Activated CD8-positive, alpha-beta memory T cell treated with anti-CD3 and anti-CD28 coated beads for 24 hours (primary cell): ENCODE measurements at places on chromosomes 7 and 10.

GRCh38 chr7:121385800-121386179, 10.3 kb downstream of the FAM3C start:
- no peak for DNase-seq

DNA sequence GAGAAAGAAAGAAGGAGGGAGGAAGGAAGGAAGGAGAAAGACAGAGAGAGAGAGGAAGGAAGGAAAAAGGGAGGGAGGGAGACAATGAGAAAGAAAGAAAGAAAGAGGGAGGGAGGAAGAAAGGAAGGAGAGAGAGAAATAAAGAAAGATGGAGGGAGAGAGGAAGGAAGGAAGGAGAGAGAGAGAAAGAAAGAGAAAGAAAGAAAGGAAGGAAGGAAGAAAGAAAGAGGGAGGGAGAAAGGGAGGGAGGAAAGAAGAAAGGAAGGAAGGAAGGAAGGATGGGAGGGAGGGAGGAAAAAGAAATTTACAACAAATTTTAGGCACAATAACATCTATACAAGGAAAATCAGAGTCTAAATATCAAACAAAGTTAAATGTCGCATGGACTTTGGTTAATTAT, 332.6 kb upstream of the KLF6 start:
- DNase-seq: no peak

- no peak for DNase-seq
These were observed 50.0 kb downstream of the CREB3L2 start for GRCh38 chr7:137951700-137952425.

DNA sequence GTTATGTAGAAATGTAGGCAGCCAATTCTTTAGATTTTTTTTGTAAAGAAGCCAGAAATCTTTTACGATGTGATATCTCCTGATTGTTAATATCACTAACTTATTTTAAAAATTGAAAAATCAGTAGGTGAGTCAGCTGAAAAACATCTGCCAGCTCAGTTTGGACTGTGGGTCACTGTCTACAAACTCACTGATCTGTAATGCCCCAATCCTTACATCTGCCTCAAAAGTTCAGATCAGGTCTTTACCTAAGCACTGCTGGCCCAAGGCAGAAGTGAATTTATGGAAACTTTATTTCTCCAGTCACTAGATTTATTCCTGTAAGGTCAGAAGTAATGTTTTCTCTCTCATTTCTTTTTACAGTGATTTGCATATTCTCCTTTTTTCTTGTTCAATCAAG, 31.0 kb upstream of the FAM13C start:
- DNase-seq: no peak

DNA sequence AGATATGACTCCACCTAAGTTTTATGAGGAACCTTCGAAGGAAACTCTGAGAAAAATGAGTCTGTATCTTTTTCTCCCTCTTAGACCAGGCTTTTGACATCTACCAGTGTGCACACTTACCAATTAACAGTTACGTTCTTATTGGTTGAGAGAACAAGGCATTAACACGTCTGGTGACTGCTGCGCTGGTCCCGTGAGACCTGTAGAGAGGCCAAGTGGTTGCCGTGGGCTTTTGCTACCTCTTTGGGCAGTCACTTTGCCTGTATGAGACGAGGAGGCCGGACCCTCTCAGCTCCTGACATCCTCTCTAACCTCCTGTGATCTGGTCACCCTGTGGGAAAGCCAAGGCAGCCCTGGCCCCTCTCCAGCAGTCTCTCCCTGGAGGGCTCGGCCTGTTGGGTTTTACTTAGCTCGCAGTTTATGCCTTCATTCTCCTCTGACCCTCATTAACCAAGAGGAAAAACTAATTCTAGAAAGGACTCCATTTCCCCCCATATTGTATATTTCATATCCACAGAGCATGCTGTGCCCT, 513.9 kb upstream of the GALNT17 start:
- DNase-seq: no peak

DNA sequence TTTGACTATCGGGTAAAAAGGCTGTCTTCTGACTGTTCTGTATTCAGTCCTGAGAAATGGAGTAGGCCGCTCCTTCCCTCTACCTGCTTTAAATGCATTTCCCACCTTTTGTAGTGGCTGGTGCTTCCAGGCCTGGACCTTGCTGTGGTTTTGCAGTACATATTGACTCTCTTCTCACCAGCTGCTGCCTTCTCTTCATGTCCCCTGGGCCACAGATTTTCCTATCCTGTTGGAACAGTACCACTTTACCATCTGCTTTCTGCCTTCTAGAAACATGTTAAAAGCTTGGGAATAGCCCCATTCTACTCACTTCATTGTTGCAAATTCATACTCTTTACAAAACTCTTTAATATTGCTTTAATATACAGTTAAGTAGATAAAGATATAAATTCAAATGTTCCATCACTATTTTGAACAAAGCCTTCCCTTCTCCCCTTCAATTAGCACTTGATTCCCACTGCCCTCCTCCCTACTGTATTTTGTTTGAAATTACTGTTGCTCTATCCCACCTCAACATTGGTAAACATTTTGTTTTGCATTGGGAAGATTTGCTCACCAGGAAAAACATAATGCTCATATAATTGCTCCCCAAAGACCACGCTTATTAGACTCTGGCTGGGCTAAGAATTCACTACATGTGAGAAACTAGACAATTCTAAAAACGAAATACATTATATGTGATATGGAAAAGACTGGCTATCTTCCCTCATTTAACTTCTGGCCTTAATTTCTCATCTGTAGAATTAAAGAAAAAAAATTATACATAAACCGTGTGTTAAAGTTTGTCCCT, 17.3 kb upstream of the SEMA3C start:
- DNase-seq: no peak

GRCh38 chr10:69087590-69088470, at the start of gene SRGN:
TSS of gene SRGN (plus strand) at chr10:69088103. CDS start at chr10:69088158, 55 bp downstream.
- DNase-seq: peak; percentile 83

GRCh38 chr7:123823898-123824753, 20.8 kb upstream of the HYAL4 start:
- peak; percentile 67 for DNase-seq

GRCh38 chr10:114012650-114013049, 31.0 kb upstream of the ADRB1 start:
- no peak for DNase-seq

GRCh38 chr7:116236020-116236630, 25.8 kb downstream of the TES start:
- no peak for DNase-seq

DNA sequence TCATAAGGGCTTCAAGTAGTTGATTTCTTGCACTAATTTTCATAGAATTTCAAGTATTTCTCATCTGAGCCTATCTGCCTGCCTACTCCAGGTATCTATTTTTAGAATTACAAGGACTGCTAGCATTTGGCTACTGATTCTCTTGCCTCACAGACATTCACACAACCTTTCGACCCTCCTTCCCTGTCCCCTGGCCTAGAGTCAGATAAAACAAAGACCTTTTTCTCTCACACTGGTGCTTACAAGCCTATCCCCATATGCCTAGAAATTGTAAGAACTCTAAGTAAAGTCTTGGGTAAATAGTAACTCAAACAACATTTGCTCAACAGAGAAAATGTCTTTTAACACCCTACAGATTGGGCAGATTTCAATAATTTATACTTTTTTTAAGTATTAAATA, 6.3 kb downstream of the GPAM start:
- no peak for DNase-seq

DNA sequence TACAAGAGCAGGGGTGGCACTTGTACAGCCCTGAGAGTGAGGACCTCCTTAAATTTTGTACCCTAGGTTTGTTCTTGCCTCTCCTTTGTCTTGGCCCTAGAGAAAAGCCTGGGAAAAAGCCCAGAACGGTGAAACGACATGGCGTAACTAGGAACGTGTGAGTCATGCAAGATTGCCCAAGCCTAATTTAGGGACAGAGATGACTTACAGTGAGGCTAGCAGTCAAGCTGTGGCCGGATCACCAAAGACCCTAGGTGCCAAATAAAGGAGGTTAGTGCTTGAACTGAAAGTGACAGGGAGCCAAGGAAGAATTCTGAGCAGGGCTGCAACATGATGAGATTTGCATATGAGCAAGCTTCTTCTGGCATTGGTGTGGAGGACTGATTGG, 25.1 kb downstream of the TBXAS1 start:
- peak; percentile 37 for DNase-seq

- no peak for DNase-seq
These were observed 499 bp downstream of the GAL3ST4 start for GRCh38 chr7:100167912-100168323.

DNA sequence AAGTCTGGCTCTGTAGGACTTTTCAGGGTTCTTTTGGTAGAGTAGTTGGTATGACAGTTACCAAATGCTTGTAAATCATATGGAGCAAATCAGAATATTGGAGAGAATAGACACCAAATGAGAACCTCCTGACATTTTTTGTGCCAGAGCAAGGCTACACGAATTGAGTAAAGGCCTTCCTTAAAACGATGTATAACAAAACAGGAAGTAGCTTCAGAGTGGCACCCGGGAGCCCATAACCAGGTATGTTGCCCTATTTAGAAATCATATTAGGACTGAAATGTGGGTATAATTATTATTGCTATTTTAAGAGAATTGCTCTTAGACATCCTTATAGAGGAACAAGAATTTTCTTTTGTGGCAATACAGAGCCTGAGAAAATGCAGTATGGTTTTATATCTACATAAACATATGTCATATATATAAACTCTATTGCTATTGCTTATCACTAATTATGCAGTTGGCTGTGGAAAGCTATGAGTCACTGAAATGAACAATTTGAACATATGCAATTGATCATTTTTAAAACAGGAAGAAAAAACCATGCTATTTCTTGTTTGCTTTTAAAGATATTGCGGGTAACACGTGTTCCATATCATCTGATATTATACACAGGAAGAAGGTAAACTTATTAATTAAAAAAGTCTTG, 197.4 kb upstream of the MTPN start:
- no peak for DNase-seq

GRCh38 chr10:94963901-94964300, 25.4 kb downstream of the CYP2C9 start:
- DNase-seq: no peak

GRCh38 chr10:3206511-3207157, 34.1 kb upstream of the PITRM1 start:
- DNase-seq: no peak

GRCh38 chr10:122554131-122555036, 6.2 kb upstream of the DMBT1 start:
- no peak for DNase-seq

- no peak for DNase-seq
These were observed 12.3 kb downstream of the RPA3 start for GRCh38 chr7:7706101-7706511.

DNA sequence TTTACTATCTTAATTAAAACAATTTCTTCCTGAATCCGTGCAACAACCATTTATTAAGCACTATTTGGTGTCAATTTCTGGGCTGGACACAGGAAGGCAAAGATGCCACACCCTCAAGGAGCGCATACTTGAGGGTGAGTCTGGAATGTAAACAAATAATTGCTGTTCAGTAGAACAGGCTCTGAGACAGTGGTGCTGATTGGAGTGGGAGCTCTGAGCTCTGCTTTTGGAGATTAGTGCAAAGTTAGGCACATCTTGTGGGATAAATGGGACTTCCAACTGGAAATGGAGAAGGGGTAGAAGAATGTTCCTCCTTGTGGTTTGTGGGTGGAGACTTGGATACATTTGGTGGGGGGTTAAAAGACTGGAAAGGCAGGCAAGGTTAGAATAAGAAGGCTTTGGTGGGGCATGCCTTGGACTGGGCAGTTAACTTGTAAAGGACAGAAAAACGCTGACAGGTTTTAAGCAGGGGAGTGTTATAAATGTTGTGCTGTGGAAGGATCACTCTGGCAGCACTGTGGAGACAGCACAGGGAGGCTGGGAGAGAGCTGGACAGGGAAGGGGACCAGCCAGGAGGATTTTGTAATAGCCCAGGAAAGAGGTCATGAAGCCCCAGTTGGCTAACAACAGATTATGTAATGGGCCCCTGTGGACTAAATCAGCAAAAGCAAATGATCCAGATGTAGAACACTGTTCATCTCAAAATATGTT, 80.7 kb downstream of the ZNF365 start:
- DNase-seq: no peak

GRCh38 chr10:79411546-79412495, 33.6 kb downstream of the ZCCHC24 start:
- DNase-seq: no peak

DNA sequence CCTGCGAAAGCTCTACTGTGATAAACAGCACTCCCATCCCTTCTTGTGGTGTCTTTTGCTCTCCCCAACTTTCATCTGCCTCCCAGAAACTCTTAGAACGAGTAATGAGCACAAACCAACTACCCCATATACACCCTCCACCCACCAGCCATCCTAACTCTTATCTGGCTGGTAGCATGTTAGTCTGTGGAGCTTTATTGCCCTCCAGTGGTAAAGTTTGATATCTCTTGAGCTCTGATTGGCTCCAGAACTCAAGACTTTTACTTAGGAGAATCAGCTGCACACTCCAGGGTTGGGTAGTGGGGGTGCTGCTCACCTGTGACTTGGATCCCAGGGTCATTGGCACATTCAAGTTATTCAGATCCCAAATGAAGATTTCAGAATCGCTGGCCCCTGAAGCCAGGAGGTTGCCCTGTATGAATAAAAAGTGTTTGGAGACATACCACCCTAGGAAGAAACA, 10.9 kb downstream of the SEC31B start:
- DNase-seq: peak; percentile 67

- DNase-seq: no peak
These were observed 104.6 kb downstream of the ITGB8 start for GRCh38 chr7:20435305-20435704.

DNA sequence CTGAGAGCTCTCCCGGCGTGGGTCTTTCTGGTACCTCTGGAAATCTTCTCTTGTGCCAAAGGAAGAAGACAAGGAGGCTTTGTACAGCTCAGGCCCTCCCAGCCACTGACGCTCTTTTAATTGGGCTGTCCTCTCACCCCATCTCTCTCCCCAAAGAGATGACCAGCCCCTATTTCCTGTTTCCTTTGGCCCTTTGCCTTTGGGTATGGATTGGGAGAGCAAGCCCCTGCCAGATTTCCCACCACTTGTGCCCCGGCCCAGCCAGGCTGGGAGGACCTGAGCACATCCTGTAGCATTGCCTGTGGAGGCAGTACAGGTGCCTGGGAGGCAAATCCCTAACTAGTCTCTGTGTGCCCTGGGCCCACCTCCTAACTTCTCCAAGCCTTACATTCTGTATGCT, 5.7 kb upstream of the PLAC9 start:
- DNase-seq: no peak

DNA sequence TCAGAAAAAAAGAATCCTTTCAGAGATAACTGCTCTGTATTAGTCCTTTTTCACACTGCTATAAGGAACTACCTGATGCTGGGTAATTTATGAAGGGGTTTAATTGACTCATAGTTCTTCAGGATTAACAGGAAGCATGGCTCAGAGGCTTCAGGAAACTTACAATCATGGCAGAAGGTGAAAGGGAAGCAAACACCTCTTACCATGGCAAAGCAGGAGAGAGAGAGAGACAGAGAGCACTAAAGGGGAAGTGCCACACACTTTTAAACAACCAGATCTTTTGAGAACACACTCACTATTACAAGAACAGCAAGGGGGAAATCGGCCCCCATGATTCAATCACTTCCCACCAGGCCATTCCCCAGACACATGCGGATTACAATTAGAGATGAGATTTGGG, 114.2 kb downstream of the TES start:
- DNase-seq: no peak

DNA sequence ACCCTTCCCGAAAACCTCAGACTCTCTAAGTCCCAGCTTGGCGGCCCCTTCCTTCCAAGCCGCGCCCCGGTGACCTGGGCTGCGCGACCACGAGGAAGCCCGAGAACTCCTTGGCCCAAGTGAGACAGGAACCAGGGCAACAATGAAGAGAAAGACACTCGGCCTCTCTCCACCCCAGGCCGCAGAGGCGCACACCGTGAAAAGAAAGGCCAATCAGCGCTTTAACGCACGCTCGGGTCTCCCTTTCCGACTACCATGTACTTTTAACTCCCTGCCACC, 166.4 kb upstream of the PPP1R3A start:
- DNase-seq: no peak
